Stimulated activated CD4-positive, alpha-beta T cell treated with anti-CD3 and anti-CD28 coated beads, Interleukin-1b, Interleukin-23, amount 100 ng/mL, for 1 hour (primary cell): ENCODE measurements at places on chromosomes 5 and 9.

DNA sequence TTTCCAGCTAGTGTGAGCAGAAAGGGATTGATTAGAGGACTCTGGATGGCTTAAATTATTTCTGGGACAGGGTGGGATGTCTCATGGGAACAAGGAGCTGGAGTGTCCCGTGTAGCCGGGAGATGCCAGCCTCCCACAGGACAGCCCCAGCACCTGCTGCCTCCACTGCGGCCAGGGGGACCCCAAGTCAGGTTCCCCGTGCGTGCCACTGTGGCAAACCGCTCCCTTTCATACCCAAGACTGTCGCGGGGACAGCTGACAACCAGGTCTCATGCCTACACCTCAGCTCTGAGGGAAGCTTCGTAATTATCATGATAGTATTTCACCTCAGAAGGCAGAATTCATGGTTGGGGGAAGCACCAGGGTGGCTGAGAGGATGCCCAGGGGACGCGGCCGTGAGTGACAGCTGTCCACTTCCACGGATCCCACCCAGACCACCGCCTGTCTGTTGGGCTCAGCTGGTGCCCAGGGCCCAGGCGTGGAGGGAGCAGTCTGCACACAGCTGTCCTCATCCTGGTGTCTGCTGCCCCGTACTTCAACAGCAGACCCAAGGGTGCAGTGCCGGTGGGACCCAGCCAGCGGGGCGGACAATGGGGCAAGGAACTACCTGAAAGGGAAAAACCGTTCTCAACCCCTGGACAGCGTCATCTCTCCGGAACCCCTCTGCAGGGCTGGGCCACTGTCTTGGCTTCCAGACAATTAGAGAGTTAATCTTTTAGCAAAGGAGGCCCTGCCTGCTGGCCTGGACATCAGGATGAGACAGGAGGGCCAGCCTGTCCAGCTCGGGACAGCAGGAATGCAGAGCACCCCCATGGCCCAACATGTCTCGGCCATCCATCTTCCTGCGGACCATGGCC, 166.9 kb downstream of the OLFM1 start:
- DNase-seq, result no peak

- DNase-seq, result no peak
Measured at GRCh38 chr5:80125962-80126480, 90.9 kb downstream of the THBS4 start.

DNA sequence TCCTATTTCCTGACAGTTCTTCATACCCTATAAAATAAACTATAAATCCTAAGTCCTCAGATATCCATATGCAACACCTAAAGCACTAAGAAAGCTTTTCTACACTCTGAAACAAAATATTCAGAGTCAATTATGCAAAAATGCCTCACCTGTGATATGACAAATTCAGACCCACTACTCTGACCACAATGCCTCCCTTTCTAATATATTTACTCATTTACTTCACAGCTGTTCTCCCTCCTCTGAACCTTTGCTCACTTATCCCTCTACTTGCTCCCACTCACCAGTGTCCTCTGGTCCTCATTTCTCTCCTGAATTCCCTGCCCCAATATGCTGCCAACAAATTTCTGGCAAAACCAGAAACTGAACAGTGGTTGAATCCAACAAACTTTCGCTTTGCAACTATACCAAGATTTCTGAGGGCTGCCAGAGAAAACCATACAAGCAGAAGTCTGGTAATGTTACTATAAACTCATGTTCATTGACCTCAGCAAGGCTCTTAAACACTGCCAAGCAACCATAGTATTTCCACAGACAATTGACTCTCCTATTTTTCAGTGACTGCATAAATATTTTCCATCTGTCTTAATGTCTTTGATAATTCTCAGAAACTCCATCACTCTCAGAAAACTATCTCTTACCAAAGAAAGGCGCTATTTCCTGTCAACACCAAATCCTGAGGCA, 7.1 kb downstream of the CCNH start:
- DNase-seq, result no peak

DNA sequence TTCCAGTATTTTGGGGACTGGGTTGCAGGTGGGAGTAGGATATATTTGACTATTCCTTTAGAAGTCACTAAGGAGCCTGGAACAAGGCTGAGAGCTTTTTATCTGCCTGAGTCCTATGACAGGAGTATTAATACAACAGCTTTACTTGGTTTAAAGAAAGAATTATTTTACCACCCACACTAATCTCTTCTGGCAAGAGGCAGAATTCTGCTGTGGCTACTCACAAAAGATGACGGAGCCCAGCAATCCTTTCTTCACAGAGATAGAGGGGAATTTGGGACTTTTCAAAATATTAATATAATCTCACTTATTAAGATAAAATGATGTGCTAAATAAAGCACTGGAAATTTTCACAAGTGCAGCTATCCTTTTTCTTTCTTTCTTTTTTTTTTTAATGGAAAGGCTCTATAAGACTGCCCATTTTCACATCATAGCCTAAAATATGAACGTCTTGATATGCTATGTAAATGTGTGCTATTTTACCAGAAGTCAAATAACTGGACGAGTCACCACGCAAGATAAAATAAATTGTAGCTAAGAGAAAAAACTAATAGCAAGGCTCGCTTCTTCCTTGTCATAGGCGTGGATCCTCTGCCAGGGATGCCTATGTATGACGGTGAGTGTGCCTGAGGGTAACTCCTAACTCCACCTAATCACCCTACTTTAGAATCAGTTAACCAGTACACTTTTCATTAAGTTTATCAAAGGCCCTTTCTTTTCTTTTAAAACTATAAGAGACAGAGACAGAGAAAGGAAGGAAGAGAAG, 76.3 kb downstream of the ZNF608 start:
- no peak for DNase-seq

DNA sequence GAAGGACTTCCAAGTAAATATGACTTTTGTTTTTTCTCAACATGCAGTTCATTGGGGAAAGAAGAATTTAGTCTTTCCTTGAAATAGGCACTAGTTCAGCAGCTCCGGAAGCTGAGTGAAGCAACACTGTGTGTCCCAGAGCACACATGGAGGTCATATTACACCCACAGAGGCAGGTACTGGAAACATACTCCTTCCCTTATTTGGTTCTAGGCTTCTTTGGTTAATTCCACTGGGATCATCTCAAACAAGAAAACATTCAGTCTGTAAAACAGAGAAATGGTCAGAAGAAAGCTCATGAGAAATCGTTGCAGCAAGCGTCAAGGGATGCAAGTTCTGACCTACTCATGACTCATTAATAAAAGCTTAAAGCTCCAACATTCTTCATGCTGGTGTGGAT, 175.1 kb upstream of the PCSK5 start:
- no peak for DNase-seq

DNA sequence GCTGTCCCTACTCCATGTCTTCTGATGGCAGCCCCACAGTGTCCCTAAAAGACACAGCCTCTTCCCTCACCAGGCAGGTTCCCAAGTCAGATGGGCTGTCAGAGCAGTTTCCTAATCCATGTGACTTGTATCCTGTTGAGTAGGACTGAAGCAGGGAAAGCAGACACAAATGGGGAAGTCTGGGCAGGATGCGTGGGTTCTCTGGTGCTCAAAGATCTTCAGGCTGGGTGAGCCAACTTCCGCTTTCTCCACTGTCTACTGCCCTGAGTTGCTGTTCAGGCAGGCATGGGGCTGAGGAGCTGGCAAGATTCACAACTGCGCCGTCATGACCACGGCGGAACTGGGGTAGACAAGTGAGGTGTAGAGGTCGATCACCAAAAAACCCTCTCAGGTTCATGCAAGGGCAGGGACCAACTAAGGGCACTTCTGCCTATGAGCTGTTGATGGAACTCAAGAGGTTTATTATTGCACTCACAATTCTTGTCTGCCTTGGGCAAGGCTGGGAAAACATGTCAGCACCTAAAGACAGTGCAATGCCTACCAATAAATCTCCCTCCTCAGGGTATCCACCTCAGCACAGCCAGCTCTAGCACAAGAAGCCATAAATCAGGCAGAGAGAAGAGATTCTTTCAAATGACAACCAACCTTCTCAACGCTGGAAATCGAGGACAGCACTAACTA, 83.4 kb downstream of the RAPGEF1 start:
- DNase-seq, result peak; percentile 64

GRCh38 chr5:139734539-139734916, 61.1 kb upstream of the PSD2 start:
- DNase-seq, result no peak

GRCh38 chr9:78462611-78463010, 165.7 kb downstream of the PSAT1 start:
- no peak for DNase-seq

DNA sequence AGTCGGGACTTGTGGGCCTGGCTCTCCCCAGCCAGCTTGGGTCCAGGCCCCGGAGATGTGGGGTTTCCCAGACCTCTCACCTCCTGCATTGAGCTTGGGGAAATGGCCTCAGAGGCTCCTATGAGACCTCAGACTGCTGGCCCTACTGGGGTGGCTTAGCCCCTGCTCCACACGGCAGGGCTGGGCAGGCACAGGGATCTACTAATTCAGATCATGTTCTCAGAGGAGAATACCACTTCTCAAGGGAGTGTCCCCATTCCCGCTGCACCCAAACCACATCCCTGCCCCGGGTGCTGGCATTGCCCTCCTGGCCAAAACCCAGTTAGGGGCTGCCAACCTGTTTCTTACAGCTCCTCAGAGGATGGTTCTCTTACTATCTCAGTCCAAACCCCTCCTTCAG, 82.1 kb upstream of the LMX1B start:
- no peak for DNase-seq

DNA sequence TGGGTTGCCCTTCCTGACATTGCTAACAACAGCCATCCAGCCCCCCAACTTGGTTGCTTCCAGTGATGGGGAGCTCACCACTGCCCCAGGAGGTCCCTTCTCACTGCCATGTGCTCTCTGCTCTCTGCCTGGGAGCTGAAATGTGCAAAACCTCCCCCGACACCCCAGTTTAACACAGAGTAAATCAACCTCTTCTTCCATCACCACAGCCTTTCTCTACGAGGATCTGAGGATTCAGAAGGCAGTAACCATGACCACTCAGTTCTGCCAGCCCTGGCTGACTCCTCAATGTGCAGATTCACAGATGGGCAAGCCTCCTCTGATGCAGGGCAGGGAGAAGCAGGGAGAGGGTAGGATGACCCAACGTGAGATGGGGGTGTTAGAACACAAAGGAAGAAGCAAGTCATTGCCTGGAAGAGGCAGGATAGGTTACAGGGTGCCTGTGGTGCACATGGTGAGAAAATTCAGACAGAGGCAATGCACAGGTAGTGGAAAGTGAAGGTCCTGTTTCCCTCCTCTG, 185.0 kb downstream of the DAB2IP start:
- DNase-seq, result no peak

GRCh38 chr9:69951411-69951810, 92.2 kb upstream of the MAMDC2 start:
- no peak for DNase-seq

DNA sequence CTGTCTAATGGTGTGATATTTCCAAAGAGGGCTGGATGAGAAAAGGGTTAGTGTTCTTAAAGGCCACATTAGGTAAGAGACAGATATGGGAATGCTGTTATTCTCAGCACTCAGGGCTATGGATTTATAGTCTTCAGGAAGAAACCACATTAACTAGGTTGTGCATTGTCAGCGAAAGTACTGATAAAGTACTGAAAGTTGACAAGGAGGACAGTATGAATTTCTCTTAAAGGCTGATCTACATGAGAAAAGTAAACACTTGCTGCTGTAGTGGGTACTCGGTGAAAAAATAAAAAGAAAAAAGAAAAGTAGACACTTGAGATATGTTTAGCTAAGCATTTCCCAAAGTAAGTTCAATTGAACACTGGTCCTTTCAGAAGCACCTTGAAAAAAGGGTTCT, 381.0 kb upstream of the RPS23 start:
- DNase-seq, result no peak

DNA sequence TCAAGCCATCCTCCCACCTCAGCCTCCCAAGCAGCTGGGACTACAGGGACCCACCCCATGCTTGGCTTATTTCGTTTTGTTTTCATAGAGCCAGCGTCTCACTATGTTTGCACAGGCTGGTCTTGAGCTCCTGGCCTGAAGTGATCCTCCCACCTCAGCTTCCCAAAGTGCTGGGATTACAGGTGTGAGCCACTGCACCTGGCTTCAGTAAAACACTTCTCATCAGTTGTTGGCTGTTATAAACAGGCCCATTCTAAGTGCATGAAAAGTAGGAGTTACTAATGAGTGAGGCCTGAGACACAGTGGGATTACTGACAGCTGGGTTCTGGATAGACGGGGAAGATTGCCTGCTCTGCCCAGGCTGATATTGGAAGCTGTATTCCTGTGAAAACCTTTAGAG, 3.5 kb downstream of the CRB2 start:
- DNase-seq, result no peak

DNA sequence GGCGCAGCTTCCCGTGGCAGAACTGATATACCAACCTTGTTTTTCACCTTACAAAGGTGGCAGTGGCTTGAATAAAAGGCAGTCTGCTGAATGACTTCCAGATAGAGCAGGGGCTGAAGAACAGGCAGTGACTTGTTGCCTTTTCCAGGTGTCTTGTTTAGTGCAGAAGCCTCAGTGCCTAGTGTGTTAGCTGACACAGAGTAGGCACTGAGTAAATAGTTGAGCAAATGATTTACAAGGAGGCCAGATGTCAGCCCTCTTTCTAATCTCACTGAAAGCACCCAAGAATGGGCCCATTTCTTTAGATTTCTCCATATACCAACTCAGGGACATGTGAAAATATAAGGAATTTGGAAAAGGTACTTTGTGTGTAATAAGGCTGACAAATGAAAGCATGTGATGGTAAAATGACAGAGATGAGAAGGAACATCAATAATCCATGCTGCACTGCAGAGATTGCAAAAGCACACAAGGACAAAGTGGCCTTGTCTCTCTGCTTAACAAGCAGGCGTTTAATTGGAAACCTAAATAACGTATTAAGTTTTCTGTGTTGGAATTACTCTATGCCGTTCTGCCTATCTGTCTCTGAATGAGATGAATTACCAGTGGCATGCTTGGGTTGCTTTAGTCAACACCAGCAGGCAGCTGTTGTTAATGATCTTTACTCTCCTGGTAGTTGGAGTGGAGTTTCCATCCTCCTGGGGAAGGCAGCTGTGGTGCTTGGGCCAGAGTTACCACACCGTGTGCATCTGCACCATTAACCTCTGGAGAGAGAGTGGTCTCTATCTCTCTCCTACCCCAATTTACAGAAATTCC, 360.1 kb upstream of the C9orf72 start:
- no peak for DNase-seq

DNA sequence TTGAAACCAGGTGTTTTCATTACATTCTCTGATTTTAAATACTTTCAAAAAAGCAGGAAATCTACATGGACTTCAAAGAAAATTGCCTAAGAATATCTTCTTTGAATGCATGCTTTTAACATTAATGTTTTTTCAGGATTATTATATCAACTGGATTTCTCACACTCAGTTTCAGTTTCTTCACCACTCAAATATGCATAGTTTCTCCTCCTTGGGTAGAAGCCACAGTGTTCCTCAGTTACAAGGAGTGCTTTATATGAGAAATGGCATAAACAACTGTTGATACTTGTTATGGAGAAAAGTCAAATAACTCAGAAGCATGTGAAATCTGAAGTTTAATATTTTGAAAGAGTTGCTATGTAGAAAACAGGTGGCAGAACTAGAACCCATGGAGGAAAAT, 196.9 kb downstream of the DMRTA1 start:
- no peak for DNase-seq

- no peak for DNase-seq
Measured at GRCh38 chr5:143076377-143076776, 306.2 kb downstream of the ARHGAP26 start.

GRCh38 chr5:119453040-119453373, 710 bp downstream of the HSD17B4 start:
- no peak for DNase-seq

GRCh38 chr5:56327809-56328208, 94.7 kb upstream of the ANKRD55 start:
- DNase-seq, result no peak

- no peak for DNase-seq
Measured at GRCh38 chr9:95463148-95464060, 53.4 kb downstream of the PTCH1 start.

GRCh38 chr5:111224561-111225345, 569 bp downstream of the CAMK4 start:
- no peak for DNase-seq
